ENCODE measurements at places on chromosomes 13 and 19.
A peak's percentile ranks its signal among the peaks of the same experiment; 100 is the strongest.

- DNase-seq, result peak; percentile 55
Measured at GRCh38 chr19:4971424-4971793, 2.5 kb downstream of the KDM4B start.

DNA sequence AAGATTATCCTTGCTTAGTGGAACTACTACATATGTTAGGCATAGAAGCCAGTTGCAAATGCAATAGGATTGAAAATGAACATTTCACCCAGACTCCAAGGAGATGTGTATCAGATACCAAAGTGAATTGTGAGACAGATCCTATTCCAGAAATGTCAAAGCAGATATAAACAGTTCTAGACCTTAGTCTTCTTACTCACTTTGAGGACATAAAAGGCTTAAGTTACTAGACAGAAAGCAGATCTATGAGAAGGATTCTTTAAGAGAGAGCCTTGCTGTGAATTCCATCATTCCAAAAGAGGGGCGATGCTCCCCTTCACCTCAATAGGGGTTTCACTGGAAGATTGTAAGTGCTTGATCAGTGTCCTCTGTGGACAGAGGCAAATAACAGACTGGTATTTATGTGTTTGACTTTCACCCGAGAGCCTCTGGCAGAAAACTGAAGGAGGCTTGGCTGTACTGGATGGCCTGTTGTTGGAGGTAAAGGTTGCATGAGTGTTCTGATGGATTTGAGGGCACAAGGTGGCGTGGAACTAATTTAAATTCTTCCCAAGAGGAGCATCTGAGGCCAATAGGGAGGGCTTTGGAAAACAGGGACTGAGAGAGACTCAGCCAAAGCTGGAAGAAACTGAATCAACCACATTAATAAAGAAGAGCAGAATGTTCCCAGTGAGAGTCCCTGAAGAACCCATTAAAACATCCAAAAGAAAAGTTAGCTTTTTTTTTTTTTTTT is 194.8 kb downstream of the DCLK1 start:
- no peak for DNase-seq

DNA sequence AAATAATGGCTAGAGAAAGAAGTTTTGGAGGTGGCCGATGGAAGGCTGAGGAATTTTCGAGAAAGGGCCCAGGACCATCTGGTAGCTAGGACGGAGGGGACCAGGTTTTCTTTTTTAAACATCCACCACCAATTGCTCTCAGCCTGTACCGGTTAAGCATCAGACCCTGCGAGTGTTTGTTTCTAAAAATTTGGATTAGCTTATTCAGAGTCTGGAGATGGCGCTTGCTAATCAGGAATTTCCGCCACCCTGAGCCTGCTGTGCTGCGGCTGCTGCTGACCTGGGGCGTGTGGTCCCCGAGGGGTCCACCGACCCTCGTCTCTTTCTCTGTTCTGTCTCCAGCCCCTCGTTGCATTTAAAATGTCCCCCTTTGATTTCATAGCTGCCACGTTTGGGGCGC is 2.0 kb downstream of the UHRF1 start:
- DNase-seq, result peak; percentile 59

GRCh38 chr13:50089633-50090032 is 74.4 kb downstream of the KCNRG start:
- no peak for DNase-seq

- DNase-seq, result no peak
Measured at GRCh38 chr19:46452186-46452585, 19.2 kb downstream of the PNMA8A start.

DNA sequence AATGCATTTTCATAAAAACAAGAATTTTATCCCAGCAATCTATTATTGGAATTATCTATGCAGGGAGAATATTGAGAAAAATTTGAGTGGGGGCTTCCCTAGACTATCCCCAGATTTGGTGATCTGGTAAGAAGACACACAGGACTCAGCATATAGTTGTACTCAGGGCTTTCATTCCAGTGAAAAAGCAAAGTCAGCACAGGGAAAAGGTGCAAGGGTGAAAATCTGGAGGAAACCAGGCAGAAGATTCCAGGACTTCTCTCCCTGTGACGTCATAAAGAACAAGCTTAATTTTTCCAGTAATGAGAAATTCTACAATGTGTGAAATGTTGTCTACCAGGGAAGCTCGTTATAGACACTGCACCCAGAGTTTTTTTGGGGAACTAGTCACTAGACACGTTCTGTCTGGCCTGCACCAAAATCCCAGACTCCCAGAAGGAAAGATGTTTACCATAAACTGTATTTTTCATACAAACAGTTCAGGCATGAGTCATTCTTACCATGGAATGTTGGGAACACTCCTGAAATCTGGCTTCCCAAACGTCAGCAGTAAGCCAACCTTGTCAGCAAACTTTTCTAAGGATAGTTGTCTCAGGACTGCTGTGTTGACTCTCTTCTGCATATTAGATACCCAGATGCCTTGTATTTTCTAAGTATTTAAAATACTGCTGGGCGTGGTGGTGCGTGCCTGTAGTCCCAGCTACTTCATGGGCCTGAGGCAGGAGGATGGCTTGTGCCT is 107.4 kb downstream of the DNAJC3 start:
- DNase-seq, result peak; percentile 72

DNA sequence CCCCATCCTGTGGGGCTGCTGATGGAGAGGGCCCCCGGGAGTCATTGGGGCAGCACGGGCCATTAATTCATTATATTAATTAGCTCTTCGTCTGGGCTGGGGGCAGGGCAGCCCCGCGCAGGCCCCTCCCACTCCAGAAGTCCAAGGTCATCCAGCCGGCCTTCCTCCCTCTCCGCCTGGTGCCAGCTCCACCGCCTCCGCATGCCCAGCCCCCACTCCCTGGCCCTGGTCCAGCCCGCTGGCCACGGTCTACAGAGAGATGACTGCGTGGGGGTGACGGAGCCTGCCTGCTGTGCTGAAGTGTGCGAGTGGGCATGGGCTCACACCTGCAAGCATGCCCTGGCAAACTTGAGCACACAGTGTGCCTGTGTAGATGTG is 8.8 kb downstream of the IGLON5 start:
- DNase-seq, result no peak

- DNase-seq, result no peak
Measured at GRCh38 chr19:53882391-53883050, 524 bp downstream of the PRKCG start.

All from GM23248 (cell line).